Cerebellar nuclear complex (tissue), 1 donor: ENCODE measurements at places on chromosomes 13 and 19.

- DNase-seq, result no peak
These were observed 76.5 kb upstream of the RNF113B start for GRCh38 chr13:98253526-98253925.

- no peak for DNase-seq
These were observed 192.0 kb upstream of the SOX1 start for GRCh38 chr13:111874981-111875380.

GRCh38 chr13:94329277-94329676, 150.2 kb downstream of the DCT start:
- DNase-seq, result no peak

DNA sequence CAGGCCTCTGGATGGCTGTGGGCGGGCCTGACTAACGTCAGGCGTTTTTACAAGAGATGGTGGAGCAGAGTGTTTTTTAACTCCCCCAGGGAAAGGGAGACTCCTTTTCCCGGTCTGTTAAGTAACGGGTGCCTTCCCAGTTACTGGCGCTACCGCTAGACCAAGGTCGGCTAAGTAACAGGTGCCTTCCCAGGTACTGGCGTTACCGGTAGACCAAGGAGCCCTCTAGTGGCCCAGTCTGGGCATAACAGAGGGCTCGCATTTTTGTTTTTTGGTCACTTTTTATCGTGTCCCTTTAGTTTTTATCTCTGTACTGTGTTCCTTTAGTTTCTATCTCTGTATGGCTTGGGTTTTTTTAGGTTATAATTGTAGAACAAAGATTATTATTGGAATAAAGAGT, 10.0 kb downstream of the ZNF383 start:
- DNase-seq, result no peak

DNA sequence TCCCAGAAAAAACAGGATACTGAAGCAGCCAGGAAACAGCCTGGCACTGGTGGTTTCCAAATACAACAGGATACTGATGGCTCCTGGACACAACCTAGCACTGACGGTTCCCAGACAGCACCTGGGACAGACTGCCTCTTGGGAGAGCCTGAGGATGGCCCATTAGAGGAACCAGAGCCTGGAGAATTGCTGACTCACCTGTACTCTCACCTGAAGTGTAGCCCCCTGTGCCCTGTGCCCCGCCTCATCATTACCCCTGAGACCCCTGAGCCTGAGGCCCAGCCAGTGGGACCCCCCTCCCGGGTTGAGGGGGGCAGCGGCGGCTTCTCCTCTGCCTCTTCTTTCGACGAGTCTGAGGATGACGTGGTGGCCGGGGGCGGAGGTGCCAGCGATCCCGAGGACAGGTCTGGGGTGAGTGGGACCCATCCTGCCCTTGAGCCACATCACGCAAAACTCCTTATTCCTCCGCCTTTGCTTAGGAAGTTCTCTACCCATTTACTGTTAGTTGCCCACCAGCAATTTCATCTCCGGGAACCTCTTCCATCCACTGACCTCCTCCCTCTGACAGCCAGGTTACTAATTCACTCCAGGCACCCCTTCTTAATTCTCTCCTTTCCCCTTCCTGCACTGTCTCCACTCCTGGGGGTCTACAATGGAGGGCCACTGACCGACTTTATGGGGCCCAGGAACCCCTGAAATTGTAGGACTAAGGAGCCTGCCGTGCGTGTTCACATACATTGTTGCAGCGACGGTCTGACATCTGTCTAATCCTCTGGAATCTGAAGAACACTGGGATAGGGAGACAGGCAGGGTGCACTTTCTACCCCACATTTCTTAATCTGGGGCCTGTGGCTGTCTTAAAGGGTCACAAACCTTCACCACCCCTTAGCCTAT, 1.2 kb downstream of the ITPKC start:
- DNase-seq, result no peak

DNA sequence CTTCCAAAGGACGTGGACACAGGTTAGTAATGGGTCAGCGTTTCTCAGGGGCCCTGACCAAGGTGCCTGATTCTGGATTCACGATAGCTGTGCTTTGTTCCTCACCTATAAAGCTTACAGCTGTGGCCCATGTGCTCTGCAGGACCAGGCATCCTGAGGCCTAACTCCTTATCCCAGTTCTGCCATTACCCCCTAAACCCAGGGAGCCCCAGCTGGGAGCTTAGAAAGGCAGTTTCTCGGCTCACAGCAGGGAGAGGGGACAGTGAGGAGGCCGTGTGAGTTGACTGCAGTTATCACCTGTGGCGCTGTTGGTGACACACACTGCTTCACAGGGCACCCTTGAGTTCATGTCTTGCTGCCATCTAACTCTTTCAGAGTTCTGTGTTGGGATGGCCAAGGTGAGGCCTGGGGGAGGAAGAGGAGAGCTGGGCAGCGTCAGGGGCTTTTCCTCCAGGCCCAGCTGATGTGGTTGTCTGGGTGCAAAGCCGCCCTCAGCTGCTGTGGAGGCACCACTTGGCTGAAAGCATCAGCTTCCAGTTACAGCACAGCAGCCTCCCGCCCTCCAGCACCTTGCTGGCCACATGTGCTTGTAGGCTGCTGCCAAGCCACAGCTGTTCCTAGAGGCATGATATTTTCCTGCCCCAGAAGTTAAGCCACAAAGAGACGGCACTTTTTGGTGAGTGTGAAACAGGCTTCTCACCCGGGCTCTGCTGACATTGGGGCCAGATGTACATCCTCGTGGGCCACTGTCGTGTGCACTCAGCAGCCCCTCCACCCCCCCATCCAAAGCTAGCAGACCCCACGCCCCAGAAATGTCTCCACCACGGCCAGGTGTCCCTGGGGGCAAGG, 99.6 kb upstream of the MCF2L start:
- DNase-seq, result no peak

DNA sequence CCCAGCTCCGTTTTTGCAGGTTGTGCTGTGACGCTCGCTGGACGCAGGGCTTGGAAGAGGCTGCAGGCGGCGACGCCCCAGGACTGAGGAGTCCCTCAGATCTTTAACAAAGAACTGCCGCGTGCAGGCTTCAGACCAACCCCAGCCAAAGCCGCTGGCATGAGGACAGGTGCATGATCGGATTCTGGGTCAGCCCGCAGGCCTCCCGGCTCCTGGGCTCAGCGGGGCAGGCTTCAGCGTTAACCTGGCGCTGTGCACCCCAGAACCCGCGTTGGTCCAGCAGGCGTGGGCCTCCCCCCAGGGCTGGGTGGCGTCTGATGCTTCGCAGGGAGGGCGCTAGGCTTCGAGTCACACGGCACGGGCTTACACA, 920 bp upstream of the TIMM13 start:
- no peak for DNase-seq

- no peak for DNase-seq
These were observed 117.6 kb downstream of the GGACT start for GRCh38 chr13:100470866-100471505.

GRCh38 chr13:20411638-20412342, 113.9 kb downstream of the CRYL1 start:
- DNase-seq, result no peak

- DNase-seq, result no peak
These were observed 44.4 kb upstream of the C1QTNF9 start for GRCh38 chr13:24264976-24265375.
